Fibroblast of villous mesenchyme (primary cell): ENCODE measurements at places on chromosomes 3 and 15. TPM values are rescaled to one million over a fixed set of nuclear protein-coding genes. Genes with fewer than 3 reads are reported as not detected.

Gene MAPKAPK3
- total RNA-seq: 19.0 and 26.7 TPM in 2 replicates

Gene SOX14
- not detected in 2 replicates for total RNA-seq

Gene PDZRN3
- total RNA-seq: 32.5 and 33.7 TPM in 2 replicates

Gene LRRC31
- not detected in 2 replicates for total RNA-seq

Gene MUC13
- total RNA-seq: 0.32 TPM in 1 of 2 replicates, not detected in the other

Gene ECE2
- total RNA-seq: not detected in 2 replicates

GRCh38 chr3:191030929-191031328, 168.1 kb upstream of the OSTN start:
- DNase-seq: no peak

DNA sequence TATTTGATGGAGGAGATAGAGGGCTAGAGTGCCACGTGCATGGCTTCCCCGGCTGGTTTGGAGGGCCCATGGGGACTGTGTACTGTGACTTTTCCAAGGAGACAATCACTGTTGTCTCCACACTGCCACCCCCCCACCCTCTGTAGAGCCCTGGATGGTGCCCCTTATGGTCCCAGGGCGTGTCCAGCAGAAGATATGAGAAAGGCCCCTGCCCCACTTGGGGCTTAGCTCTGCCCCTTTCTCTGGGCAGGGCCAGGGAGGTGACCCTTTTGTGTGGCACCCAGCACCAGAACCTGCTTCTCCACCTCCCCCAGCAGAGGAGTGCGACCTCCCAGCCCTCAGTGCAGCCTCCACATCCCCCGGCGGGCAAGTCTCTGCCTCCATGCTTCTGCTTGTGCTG, 32.1 kb downstream of the SPSB4 start:
- no peak for DNase-seq

DNA sequence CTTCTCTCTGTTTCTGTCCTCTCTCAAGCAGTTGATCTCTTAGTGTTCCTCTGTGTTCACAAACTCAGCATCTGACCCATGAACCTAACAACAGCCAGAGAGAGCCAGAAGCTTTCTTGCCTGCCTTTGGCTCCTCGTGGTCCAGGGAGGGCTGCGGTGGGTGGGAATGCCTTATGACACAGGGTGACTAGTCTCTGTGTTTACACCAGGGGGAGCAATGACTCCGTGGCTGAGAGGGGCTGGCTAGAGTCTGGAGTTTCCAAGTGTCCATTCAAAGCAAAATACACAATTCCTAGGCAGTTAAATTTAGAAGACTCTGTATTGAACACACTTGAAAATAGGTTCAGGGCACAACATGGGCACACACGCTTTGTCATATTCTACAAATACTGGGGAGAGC, 370.0 kb upstream of the FRG2C start:
- peak; percentile 16 for DNase-seq

DNA sequence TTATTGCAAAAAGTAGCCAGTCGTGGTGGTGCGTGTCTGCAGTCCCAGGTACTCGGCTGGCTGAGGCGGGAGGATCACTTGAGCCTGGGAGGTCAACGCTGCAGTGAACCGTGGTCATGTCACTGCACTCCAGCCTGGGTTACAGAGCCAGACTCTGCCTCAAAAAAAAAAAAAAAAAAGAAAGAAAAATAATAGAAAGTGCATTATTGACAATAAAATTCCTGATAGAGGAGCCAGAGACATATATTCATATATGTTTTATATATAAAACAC, 43.6 kb upstream of the PYDC2 start:
- no peak for DNase-seq

GRCh38 chr3:14137445-14137844, 12.6 kb downstream of the TMEM43 start:
- DNase-seq: no peak

DNA sequence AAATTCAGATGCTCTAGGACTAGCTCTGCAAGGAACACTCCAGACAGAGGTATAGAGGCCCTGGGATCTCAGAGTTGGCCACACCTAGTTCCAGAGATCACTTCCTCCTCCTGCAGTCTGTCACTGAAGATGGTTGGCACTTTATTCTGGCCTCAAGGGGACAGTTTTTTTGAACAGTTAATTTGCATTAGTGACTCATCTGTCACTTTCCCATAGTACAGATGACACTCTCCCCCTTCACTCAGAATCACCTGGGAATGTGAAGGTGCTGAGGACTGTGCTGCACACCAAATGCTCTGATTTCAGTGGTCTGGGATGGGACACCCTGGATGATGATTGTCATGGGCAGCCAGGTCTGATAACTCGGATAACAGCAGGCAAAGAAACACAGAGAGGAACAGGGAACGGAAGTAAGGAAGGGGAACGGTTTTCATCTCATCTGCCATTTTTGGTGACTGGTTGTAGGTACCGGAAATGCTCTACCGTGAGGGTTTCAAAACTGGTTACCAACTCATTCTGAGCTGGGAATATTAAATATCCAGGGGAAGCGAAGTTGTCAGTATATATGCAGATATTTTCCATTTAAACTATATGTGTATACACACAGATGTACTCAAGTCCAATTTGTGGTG, 232.5 kb upstream of the ST8SIA2 start:
- no peak for DNase-seq

- DNase-seq: peak; percentile 86
These were observed 7.0 kb upstream of the OXTR start for GRCh38 chr3:8776406-8776805.

DNA sequence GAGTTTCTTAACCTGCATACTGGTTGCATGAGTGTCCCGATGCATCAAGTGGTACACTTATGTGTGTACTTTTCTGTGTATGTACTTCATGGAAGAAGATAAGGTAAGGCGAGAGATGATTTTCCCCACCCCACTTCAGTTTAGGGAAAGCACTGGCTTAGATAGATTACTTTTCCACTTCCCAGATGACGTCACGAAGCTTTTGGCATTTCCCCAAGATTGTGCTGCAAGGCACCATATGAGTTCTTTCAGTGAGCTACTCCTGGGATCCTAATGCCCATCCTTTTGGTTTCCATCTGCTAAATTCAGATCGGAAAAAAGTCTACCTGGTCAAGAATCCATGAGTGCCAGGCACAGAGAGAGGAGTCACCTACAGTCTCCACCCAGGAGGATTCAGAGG, 4.5 kb downstream of the IL17RB start:
- DNase-seq: peak; percentile 67

DNA sequence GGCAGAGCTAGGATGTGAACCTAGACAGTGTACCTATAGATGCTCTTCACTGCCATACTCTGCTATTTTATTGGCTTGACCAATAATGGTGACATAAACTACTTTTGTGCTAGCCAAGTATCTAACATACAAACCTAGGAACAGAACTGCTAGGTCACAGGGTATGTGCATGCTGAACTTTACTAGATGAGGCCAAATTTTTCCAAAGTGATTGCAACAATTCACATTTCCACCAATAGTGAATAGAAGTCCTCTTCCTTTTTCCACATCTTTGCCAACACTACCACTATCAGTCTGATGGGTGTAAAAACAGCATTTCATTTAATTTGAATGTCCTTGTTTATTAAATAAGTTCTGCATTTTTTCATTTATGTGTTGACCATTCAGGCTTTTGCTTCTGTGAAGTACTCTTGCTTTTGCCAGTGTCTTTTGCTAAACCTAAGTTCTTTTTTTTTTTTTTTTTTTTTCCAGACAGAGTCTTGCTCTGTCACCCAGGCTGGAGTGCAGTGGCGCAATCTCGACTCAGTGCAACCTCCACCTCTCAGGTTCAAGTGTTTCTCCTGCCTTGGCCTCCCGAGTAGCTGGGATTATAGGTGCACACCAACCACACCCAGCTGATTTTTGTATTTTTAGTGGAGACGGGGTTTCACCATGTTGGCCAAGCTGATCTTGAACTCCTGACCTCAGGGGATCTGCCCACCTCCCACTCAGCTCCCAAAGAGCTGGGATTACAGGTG, 54.1 kb downstream of the DCAF1 start:
- no peak for DNase-seq

GRCh38 chr3:158847452-158847821, 45.6 kb downstream of the MFSD1 start:
- DNase-seq: no peak

DNA sequence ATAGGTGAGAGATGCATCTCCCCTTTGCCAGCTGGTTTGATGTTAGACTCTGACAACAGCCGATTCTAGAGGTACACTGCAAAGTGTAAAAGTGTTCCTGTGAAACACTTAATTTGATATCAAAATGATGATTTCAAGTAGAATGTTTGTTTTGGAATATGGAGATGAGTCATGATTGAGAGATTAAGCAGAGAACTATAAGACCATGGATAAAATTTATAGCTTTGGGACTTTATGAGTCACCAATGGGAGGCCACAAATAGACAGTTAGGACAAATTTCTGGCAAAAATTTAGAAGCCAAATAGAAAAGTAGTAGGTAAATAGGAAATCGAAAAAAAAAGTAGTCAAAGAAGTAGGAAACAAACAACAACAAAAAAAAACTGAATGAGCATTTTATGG, 672.5 kb downstream of the NSUN3 start:
- DNase-seq: peak; percentile 3

DNA sequence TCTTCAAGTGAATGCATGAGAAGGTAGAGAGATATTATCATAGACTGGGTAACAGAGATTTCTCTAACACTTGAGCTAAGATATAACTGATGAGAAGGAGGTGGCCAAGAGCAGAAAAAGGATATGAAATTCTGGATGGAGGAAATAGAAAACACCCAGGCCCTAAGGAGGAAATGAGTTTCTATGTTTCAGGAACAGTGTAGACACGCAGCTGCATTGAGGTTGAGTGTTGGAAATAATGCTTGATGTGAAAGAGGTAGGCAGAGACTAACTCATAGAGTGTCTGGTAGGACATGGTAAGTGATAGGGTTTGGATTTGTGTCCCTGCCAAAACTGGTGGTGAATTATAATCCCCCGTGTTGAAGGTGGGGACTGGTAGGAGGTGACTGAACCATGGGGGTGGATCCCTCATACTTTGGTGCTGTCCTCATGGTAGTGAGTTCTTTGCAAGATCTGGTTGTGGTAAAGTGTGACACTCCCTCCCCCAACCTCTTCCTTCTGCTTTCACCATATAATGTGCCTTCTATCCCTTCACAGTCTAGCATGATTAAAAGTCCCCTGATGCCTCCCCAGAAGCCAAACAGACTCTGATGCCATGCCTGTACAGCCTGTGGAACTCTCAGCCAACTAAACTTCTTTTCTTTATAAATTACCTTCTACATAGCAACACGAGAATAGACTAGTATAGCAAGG, 787.3 kb downstream of the EDEM1 start:
- no peak for DNase-seq

DNA sequence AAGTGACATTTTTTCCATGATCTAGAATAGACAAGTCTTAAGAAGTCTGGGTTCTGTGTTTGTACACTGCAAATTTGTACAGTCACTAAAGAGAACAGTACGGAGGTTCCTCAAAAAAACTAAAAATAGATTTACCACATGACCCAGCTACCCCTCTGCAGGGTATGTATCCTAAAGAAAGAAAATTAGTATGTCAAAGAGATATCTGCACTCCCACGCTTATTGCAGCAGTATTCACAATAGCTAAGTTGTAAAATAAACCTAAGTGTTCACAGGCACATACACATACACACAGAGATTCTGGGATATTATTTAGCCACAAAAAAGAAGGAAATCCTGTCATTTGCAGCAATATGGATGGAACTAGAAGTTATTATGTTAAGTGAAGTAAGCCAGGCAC, 120.4 kb downstream of the ZIC1 start:
- DNase-seq: no peak

DNA sequence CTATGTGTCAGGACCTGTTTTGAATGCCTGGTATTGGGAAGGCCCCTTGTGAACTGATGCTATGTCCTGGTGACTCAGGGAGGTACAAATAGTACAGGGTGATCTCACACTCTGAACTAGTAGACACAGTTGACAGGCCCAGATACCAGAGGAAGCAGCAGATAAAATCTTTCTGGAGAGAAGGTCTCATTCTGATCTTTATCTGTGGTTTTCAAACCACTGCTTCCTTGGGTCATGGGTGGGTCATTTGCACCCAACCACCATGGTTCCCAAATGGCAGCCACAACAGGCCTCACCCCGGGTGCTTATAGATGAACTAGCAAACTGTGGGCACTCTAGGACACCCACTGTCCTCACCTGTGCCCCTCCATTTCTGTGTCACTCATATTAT, 43.4 kb downstream of the PXYLP1 start:
- peak; percentile 63 for DNase-seq

DNA sequence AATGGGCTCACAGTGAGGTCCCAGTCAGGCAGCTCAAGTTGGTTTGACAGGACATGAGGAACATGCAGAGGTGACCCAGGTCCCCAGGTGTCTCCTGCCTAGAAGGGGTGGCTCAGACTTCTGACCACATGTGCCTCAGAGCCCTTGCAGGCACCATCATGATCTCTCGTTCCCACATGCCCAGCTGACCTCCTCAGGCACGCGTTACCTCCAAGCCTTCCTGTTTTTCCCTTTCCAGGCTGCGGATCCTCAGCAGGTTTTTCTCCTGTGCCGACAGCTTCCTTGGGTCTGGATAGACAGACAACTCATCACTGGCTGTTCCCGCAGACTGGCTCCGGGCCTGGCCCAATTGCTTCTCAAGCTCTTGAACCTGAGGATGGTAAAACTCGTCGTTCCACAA, 30.4 kb downstream of the CCDC13 start:
- no peak for DNase-seq

GRCh38 chr3:64520334-64520733, 167.5 kb downstream of the ADAMTS9 start:
- DNase-seq: no peak

DNA sequence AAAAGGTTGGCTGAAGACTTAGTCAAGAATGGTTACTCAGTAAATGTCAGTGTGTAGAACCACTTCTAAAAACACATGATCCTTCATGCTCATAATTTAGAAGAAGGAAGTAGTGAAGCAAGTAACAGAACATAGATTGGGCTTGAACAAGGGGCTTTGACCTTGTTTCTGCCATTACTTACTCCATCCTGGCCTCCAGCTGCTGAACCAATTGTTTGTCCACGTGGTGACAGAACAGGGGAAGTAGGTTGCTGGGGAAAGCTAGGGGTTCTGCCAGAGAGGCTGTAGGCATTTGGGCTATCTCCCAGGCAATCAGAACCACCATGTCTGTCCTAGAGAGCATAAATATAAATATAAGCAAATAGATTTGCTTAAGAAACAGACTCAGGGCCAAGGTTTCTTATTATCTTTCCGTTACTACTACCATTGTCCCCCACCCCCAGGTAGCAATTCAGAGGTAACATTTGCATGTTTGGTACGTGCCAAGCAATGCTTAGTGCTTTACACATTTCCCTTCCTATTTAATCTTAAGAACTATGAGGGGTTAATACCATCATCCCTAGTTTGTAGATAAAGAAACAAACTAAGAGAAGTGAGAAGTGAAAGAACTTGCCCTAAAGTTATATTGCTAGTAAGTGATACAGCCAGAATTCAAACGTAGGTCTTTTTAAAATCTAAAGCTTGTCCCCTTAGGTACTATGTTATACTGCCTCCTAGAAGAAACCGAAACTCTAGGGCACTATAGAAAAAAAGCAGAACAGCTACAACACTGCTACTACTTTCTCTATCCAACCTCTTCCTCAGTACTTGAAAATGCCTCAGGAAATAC, 3.0 kb upstream of the SPG11 start:
- DNase-seq: no peak

DNA sequence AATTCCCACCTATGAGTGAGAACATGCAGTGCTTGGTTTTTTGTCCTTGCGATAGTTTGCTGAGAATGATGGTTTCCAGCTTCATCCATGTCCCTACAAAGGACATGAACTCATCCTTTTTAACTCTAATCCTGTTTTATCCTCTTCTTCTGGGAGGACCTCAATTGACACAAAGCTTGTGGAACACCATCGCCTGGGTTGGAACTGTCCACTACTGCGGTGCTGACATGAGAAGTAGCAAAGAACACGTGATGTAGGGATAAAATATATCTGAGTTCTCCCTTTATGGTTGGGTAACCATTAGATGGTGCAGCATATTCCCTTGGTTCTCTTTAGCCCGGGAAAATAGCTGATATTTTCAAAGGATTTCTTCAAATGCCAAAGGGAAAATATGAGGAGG, 105.3 kb upstream of the TOPAZ1 start:
- DNase-seq: peak; percentile 7
